ENCODE measurements at places on chromosomes 4 and X. TPM values are rescaled to one million over a fixed set of nuclear protein-coding genes. Genes with fewer than 3 reads are reported as not detected.

Gene RPL36A
- total RNA-seq, result 1,088 TPM

Gene ARMCX1
- total RNA-seq, result 52.0 TPM

Gene FOXR2
- not detected for total RNA-seq

Gene ARMCX2
- 68.5 TPM for total RNA-seq

Gene EGF
- total RNA-seq, result 0.09 TPM

Gene DCAF12L2
- total RNA-seq, result not detected
